ENCODE measurements at places on chromosomes 6 and 20.

GRCh38 chr6:30839671-30840070 is 44.6 kb upstream of the DDR1 start:
- no peak for DNase-seq

GRCh38 chr20:25310268-25310920 is 62.5 kb downstream of the PYGB start:
- DNase-seq, result peak; percentile 74

- DNase-seq, result no peak
Observed at GRCh38 chr20:38293491-38294065, 10.4 kb upstream of the BPI start.

DNA sequence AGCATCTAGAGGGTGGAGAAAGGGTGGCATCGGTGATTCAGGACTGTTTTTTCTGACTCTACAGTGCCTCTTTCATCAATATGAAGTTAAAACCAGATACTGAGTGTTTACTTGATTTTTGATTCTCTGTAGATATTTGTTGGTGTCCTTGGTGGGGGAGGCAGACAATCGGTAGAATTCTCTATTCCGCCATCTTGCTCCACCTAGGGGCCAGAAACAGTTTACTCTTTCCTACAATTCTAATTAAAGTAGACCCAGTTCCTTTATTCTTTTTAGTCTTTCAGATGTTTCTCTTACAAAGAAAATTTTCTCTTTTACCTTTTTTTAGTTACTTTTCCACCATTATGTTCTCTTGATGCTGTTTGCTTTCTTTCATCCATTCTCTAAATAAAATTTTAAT is 162.1 kb upstream of the RAB32 start:
- DNase-seq, result no peak

DNA sequence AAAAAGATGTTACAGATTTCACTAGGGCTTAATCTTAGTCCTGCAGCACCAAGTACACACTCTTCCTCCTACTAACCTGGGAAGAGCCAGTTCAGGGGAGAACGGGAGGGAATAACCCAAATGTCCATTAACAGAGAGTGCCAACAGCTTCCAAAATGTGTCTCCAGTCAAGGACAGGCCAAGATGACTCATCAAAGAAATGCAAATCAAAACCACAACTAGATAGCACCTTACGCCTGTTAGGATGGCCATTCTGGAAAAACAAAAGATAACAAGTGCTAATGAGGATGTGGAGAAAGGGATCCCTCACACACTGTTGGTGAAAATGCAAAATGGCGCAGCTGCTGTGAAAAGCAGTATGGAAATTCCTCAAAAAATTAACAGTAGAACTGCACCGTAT is 3.8 kb upstream of the MAS1L start:
- no peak for DNase-seq

DNA sequence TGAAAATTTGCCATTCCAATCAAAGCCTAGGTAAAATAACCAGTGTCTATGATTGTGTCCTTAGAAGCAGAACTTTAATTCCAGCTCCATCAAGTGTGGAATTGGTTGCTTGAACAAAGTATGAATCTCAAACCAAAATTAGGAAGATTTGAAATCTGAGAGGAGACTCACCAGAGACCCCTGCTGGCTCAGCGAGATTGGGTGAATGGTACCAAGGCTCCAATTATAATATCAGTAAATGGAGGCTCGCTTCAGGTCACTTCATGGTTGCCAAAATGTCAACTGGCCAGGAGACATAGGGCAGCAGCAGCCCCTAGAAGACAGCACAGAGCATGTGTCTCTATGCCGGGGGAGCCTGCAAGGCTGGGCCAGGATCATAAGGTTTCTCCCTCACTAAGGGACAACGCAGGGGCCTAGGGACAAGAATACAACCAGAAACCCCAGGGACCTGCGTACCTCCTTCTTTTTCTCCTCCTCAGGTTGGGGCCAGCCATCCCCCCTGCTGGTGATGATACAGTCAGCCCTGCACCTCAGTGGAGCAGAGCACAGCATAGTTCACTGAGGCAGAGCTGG is 14.0 kb downstream of the RBL1 start:
- DNase-seq, result peak; percentile 42

- no peak for DNase-seq
Observed at GRCh38 chr6:153673225-153673624, 365.8 kb upstream of the OPRM1 start.

- no peak for DNase-seq
Observed at GRCh38 chr20:35561268-35561667, 19.4 kb downstream of the ERGIC3 start.

DNA sequence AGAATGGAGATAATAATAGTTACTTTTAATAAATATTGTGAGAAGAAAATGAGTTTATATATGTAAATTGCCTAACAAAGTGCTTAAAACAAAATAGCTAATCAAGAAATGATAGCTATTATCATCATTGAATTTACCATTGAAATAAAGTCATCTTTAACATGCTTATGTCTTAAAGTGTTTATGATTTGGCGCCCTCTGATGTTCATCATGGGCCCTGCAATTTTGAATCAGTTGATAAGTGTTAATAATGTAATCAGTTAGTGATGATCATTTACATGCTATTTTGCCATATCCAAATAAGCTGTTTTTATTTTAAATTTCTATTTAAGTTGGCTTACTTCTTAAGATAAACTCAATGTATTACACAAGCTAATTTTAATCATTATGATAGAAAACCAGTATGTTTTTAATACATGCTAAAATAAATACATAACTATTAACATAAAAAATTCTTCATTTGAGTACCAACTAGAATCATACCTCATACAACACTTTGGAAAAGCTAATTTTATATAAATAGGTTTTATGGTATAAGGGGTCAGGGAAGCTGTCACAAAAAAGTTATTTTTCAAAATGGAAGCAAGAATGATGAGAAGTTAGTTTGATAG is 39.2 kb upstream of the TPD52L1 start:
- DNase-seq, result peak; percentile 51

- peak; percentile 36 for DNase-seq
Observed at GRCh38 chr6:157893238-157893637, 70.2 kb downstream of the SNX9 start.

DNA sequence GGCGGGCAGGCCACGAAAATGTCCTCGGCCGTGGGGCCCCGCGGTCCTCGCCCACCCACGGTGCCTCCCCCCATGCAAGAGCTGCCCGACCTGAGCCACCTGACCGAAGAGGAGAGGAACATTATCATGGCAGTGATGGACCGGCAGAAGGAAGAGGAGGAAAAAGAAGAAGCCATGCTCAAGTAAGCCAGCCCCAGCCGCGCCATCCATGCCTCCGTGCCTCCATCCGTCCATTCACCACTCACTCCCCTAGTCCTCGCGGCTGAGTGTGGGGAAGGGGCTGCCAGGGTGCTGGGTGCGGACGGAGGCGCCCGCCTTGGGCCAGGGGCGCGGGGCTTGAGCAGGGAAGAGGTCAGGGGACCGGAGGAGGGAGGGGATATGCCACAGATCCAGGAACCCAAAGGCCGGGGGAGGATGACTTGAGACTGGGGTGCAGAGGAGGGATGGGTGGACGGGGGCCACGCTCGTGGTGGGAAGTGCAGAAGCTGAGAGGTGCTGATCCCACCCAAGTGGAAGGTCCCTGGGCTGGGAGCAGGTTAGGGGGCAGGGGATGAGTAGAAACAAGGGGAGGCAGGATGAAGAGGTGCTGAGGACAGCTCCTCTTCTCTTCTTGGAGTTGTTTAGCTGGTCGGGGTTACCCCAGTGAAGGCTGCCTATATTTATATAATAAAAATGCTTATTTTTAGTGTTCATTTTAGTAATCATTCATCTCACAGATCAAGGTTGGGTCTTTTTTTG is 825 bp downstream of the RIMS1 start:
- DNase-seq, result no peak

GRCh38 chr6:9978480-9978879 is 436.4 kb downstream of the TFAP2A start:
- DNase-seq, result no peak

GRCh38 chr20:34443546-34443945 is 72.7 kb upstream of the DYNLRB1 start:
- DNase-seq, result no peak

DNA sequence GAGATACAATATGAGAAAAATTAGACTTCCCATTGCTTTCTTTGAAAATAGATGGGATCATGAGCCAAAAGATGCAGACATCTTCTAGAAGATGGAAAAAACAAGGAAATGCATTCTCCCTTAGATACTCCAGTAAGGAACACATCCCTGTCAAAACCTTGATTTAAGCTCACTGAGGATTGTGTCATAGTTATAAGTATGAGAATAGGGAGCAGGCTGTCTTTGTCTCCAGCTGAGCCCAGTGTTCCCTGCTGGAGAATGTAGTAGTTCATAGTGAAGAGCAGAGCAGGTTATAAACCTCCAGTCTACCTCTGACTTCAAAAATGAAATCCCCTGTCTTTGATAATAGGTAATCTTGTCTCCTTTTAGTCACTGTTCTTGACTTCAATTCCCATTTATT is 589.9 kb downstream of the PHF3 start:
- DNase-seq, result no peak

Data from CD4-positive, alpha-beta T cell treated with Interleukin-4 for 4 hours (primary cell).